ENCODE measurements at places on chromosomes 13 and 19.
A peak's percentile ranks its signal among the peaks of the same experiment; 100 is the strongest.

- no peak for DNase-seq
These were observed 365.4 kb downstream of the ITGBL1 start for GRCh38 chr13:101817898-101818297.

DNA sequence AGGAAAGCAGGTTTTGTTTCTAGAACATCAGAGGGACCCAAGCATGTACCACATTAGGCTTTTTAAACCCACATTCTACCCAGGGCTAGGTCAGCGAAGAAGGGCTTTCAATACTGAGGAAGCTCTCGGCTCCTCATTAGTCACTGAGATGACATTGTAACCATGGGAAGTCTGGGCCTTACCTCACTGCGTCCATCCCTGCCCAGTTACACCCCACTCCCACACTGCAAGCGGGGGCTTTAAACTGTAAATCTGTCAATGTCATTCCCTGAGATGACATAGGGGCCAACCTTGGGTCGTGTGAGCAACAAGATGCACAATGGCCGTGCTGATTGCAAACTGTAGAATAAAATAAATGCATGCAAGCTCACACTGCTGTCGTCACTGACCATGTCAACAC is 21.7 kb upstream of the TFDP1 start:
- no peak for DNase-seq

GRCh38 chr13:21837841-21838551 is 167.1 kb downstream of the FGF9 start:
- peak; percentile 68 for DNase-seq

GRCh38 chr19:13669780-13670355 is 94.5 kb upstream of the MRI1 start:
- DNase-seq = no peak

- peak; percentile 58 for DNase-seq
These were observed 4.2 kb upstream of the JSRP1 start for GRCh38 chr19:2260341-2260805.

DNA sequence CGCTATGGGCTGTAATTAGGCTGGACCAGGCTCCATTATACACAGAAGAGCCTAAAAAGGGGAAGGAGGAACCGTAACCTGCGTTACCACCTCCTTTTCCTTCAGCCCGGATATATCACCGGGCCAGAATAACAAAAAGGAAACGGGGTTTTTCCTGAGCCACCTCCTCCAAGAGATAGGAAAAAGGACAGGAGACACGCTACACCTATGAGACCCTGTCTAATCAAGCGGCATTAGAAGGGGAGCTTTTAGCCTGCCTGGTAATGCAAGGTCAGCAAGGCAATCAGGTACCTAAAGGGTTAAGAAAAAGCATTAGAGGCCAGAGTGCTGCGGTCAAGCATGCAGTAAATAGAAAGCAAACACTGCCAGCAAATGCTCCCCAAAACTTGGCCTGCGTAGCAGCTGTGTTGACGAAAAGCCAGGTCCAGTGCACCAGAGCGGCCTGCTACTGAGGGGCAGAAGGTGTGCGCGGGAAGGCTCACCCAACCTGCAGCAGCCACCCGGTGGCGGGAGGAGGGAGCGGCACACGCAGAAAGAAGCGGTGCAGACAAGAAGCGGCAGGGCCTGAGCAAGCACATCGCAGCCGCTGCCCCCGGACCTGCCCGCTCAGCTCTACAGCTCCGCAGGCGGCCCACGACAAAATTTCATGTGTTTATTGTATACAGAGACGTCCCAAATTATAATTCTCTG is 1466.1 kb downstream of the UQCRFS1 start:
- DNase-seq = no peak

DNA sequence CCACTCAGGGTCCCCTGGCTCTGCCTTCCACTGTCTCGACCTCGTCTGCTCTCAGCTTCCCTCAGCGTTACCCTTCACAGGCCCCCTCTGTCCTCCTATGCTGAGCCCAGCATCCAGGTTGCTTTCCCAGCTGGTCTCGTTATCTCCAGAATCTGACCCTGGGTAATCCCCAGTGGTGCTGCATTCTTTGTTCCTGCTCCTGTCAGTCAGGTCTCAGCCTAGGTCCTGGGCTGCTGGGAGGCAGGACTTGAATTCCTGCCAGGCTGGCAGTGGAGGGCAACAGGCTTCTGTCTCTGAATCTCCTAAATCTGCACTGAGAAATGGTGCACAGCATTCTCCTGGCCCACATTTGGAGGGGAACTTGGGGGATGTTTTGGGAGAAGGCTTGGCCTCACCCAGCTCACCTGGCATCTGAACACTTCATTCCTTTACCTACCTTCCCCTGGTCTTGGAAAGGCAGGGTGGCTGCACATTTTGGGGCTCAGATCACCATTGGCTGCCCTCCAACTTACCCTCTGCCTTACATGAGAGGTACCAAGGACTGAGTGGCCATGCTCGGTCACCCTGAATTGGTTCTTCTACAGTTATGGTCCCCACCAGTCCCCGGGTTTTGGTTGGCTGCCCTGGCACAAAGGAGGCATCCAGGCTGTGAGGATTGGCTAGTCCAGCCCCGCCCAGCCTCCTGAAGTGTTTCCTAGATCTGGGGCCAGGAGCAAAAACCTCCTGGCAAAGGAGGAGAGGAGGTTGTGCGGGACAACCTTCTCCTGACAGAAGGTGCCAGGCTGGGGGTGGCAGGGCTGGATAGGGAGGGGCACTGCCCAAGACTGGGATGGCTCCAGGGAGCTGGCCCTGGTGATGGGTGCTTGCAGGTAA is at the start of gene CYP4F8:
Gene CYP4F8 (plus strand): TSS at position 712 of the 873 bp plus-strand sequence. CDS start 399 bp downstream, outside the sequence.
- no peak for DNase-seq

- no peak for DNase-seq
These were observed 92.3 kb upstream of the RNF113B start for GRCh38 chr13:98269386-98269785.

DNA sequence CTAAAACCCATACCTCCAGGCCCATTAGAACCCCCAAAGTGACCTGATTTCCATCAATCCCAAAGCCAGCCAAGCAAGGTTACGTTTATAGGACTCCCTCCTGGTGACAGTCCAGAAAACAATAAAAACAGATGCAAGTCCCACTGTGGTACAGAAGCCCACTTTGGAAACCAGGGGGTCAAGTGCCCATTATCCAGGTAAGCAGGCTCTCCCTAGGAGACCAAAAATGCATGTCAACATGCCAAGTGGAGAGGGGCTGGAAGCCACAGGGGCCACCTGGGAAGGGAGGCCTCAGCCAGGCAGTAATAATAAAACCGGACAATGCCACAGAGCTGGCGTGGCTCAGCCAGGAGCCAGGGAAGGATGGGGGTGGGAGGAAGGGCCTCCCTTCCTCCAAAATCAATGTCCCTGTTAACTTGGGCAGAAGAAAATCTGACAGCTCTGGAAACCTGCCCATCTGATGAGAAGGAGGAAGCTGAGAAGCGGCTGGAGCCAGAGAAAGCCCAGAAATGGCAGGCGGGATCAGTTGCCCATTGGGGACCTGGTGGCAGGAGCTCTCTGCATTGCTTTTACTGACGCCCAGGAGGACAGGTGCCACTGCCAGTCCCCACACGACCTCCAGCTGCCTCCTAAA is 160.4 kb downstream of the ZIC5 start:
- no peak for DNase-seq

DNA sequence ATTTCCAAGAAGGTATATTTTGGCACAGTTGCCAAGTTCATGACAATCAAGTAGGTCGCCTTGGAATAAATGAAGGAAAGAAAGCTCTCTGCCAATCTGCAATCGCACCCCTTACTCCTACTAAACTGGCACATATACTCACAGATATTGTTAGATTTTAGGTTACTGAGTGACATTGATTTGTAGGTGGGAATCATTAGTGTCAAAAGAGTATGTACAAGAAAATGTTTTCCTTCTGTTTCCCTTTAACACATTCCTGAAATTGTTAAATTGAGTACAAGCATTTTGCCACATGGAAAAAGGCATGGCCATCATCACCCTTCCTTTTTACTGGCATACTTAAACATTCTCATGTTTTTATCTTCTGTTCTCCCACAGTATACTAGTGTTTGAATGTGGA is 2868.3 kb upstream of the PCDH20 start:
- no peak for DNase-seq

DNA sequence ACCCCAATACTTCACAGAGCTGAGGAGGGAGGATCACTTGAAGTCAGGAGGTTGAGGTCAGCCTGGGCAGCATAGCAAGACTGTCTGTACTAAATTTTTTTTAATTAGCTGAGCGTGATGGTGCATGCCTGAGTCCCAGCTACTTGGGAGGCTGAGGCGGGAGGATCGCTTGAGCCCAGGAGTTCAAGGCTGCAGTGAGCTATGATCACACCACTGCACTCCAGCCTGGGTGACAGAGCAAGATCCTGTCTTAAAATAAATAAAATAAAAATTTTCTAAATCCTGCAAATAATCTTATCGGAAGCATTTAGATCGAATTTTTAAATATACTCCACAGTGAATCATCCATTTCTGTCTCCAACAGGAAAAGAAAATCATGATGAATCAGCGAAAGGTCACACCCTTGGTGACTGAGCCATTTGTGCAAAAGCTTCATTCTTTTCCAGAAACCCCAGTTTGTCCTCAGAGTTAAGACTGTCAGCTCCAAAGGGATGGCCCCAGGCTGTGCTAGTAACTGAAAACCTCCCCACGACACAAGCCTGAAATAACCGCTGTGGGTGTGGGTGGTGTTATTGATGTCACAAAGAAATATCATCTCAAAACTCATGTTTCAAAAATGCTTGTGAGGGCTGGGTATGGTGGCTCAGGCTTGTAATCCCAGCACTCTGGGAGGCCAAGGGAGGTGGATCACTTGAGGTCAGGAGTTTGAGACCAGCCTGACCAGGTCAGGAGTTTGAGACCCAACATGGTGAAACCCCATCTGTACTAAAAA is 167.6 kb downstream of the PTPRS start:
- DNase-seq = peak; percentile 87

- DNase-seq = peak; percentile 2
These were observed 258.6 kb upstream of the DACH1 start for GRCh38 chr13:72125561-72125960.

- no peak for DNase-seq
These were observed 226.3 kb downstream of the FGF9 start for GRCh38 chr13:21897161-21897560.

DNA sequence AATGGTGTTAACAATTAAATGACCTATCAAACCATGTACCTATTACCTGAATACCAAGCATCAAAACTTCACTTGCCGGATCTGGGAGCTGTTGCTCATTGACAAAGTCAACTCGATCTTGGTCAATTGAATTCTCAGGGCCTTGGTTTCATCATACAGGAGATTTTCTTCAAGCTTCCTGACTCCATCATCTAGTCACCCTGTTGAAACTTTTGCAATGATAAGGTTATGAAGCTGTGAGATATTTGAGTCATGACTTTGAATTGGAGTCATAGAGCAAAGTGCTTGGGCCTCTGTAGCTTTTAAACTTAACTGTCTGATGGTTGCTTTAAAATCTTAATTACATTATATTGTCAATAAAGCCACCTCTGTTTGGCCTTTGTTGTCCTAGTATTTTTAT is 260.9 kb downstream of the COG6 start:
- DNase-seq = no peak

- no peak for DNase-seq
These were observed 564 bp downstream of the SIGLECL1 start for GRCh38 chr19:51251468-51251820.

DNA sequence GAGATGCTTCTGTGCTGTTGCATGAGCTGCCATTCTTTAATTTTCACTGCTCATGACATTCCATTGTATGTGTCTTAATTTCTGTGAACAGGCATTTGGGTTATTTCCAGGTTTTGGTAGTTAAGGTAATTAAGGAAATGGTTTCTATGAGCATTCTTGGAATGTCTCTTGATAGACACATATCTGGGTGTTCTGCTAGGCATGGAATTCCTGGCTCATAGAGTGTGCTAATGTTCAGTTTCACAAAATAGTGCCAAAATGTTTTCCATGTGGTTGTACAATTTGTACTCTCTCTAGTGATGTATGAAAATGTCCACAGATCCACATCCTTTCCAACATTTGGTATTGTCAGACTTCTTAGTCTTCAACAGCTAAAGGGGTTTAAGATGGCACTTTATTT is 680.9 kb upstream of the SGCG start:
- DNase-seq = no peak

DNA sequence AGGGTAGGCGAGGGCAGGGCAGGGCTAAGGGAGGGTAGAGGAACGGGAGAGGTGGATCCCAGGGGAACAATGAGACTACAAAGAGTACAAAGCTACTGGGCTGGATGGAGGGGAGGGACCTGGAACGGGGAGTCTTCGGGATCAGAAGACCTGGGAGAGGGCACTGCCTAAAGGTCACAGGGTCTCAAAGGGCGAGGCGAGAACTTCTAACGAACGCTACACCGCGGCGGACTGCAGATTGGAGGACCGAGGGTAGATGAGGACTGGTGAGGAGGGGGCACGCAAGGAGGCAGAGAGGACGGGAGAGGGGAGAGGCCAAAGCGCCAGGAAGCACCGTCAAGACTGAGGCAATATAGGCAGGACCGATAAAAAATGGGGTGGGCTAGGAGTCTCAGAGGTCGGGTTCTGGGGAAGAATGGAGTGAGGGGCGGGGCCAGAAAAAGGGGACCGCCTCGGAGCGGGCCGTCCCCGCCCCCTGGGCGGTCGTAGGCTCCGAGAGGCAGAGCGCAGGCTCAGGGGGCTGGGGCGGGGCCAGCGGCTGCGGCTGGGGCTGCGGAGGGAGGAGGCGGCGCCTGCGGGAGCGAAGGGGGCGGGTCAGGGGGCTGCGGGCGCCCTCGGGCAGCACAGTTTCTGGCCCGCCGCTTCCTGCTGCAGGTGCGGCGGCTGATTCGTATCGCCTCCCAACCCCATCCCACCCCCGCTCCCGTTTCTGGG is 1.3 kb upstream of the KCNC3 start:
- peak; percentile 4 for DNase-seq

- no peak for DNase-seq
These were observed 144.6 kb downstream of the KCTD12 start for GRCh38 chr13:76741624-76742023.

DNA sequence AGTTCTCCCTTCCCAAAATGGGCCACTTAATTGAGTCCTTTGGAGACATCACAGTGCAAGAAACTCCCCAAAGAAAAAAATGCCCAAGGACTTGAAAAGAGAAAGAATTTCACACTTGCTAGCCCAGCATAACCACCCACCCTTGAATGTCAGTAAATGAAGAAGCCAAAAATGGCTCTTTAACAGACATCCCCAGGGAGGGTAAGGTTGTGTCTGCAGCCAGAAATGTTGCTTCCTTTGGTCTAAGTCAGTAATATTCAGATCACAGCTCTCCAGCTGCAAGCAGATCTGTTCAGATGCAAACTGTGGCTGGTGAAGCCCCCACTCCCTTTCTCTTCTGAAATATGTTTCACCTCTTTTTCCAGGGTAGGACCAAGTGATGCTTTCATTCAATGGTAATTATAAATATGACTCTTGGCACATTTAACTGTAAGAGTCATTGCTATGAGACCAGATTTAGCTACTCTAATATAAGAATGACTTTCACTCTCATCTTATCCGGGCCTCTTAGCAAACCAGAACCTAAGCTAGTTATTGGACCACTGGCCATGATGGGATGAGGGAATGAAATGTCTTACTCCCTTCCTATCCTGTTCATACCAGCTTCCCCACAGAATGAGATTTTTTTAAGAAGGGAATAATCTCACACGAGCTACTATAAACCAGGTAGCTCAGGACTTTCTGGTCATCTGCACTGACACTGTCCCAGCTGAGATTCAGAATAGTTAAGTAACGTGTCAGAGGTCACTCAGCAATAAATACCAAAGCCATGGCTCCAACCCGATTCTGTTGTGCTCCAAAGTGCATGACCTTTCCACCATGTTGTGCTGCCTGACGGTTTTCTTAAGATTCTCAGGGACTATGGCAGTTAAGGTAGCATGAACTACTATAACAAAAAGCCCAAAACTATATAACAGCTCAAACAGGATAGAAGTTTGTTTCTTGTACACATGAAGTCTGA is 234.1 kb downstream of the FOXO1 start:
- no peak for DNase-seq

- DNase-seq = peak; percentile 63
These were observed 1.6 kb upstream of the LRRC25 start for GRCh38 chr19:18399008-18399407.
